ENCODE measurements at places on chromosomes 5 and 9.
A peak's percentile ranks its signal among the peaks of the same experiment; 100 is the strongest.

- no peak for DNase-seq
Measured at GRCh38 chr5:147112899-147113298, 121.9 kb upstream of the STK32A start.

GRCh38 chr5:173762045-173762444 is 126.1 kb upstream of the CPEB4 start:
- no peak for DNase-seq

DNA sequence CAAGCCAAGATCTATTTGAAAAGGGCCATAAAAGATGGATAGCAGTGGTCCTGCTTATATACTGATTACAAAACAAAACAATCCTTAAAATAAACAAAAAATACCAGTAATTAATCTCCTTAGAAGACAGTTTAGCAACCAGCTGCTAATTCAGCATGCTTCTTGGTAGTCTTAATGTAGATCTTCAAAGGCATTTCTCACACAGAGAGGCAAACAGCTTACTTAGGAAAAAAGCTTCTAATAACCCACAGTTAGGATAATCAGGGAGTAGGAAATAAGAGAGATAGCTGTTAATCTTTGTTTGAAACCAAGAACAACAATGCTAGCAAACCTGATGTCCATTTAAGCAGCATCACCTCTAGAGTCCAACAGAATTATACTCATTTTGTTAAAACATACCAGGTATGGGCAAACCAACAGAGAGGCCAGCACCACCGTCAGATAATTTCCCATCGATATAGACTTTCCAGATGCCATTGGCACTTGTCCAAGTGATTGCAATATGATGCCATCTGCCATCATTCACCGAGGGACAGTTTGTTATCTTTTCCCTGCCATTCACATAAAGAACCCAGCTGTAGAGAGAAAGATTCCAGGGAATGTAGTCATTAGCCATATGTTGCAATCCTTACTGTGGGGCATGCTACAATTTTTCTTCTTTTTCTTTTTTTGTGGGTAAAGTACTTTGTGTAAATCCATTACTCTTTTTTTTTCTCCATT is 105.6 kb upstream of the TXNDC8 start:
- no peak for DNase-seq

DNA sequence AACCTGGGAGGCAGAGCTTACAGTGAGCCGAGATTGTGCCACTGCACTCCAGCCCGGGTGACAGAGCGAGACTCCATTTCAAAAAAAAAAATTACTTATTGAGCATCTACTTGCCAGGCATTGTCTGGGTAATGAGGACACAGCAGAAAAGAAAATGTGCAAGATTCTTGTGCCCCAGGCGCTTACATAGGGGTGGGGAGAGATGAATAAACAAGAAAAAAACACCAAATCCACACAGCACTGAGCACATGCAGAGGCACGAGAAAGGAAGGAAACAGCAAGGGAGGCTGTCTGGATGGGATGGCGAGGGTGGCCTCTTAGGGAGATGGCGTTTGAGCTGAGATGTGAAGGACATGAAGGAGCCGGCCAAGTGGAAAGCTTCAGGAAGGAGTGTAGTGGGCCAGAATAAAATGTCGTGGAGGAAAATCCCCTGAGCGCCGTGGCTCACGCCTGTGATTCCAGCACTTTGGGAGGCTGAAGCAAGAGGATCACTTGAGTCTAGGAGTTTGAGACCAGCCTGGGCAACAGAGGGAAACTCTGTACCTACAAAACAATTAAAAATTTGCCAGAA is 13.9 kb downstream of the DYNC2I2 start:
- no peak for DNase-seq

DNA sequence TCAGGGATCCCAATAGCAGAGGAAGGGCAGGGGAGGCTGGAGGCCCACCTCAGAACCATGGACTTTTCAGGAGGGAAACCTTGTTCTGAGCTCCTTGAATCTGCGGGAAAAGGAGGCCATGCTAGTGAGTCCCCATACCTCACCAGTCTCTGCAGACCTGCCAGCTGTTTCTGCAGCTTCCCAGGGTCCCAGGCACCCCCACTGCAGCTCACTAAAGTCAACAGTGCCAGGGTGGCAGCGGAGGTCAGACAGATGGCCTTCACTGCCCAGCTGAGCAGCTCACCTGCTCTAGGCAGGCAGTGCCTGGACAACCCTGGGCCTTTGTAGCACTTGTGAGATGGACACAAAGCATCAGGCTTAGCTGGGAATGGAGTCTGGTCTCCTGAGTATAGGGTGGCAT is 4.4 kb upstream of the SLC27A4 start:
- no peak for DNase-seq

DNA sequence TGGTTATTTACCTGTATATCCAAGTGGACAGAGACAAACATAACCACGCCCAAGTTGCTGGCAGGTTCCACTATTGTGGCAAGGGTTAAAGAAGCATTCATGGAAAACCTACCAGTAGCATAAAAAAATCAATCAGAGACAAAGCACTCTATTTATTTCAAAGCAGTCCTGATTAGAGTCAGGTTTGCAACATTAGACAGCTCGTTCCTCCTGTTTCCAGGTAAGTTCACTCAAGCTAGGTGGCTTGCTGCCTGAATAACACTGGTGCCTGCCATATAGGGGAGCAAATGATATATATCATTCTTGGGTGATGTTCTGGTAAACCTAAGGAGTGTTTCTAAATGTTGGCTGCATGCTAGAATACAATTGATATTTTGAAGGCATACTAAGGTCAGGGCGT is 119.6 kb upstream of the TXNDC8 start:
- DNase-seq, result no peak

DNA sequence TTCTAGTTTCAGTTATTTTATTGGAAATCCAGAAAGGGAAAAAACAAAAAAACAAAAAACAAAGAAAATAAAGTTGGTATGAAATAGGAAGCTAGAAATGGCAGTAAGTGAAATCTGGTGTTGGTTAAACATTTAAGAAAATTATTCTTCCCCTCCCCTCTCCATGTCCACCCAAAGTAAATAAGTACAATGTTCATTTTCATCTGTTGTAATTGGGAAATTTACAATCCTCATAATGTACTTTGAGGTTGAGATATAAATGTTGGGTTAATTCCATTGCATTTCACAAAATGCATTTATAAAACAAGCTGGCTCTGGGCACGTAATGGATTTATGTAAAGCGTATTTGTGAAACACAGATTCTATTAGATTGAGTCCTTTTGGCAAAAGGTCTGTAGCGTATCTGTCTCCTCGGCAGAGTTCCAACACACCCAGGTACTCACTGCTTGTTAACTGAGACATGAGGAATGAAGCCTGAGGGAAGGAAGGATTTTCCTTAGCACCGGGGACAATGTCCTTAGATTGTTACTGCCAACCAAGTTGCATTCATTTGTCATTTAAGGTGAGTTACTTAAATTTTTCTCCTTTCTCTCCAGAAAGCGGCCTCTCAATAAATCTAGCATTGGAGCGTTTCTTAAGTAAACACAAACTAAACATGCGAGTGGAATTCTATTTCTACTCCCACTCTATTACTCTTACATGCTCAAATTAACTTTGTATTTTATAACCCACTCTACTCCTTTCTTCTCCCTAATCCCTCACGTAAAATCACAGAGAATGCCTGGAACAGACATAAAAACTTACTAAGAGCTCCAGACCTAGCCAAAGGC is 912.3 kb upstream of the WWC1 start:
- DNase-seq, result no peak

- no peak for DNase-seq
Measured at GRCh38 chr5:96043446-96043845, 81.8 kb upstream of the ELL2 start.

DNA sequence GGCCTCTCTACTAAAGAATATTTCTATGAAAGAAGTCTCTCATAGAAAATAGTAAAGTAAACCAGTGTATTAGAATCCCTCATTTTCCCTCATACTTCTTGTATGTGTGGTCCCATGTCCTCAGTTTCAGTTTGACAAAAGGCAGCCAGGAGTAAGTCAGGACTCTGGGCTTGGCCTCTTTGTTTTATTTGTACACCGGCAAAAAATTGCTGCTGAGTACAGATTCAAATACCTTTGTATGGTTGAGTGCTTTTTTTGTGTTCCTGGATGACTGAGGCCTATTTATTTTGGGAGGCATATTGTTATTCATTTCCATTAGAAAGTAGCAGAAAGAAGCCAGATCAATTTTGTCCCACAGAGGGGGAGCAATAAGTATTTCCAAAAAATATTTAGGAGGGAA is 47.3 kb upstream of the CEP78 start:
- no peak for DNase-seq

- no peak for DNase-seq
Measured at GRCh38 chr5:179885491-179886090, 22.1 kb downstream of the TBC1D9B start.

- DNase-seq, result no peak
Measured at GRCh38 chr9:106069241-106069640, 374.9 kb downstream of the TMEM38B start.

DNA sequence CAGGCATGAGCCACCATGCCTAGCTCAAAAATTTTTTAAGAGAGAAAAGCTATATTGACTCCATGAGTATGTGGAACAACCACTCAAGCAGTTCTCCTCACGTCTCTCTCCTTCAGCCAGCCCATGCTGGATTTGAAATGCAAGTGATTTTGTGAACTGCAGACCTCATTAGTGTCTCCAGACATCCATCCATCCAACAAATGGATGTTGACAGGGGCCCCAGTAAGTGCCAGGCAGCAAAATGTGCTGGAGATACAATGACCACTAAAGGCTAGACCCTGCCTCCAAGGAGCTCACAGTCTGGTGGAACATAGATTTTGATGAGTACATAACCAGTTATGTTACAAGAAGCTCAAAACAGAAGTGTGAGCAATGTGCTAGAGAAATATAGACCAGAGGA is 37.1 kb upstream of the PPARGC1B start:
- DNase-seq, result no peak

- no peak for DNase-seq
Measured at GRCh38 chr5:74543162-74543995, 97.1 kb downstream of the ENC1 start.

GRCh38 chr5:80960531-80961375 is 590 bp downstream of the RASGRF2 start:
- peak; percentile 41 for DNase-seq

DNA sequence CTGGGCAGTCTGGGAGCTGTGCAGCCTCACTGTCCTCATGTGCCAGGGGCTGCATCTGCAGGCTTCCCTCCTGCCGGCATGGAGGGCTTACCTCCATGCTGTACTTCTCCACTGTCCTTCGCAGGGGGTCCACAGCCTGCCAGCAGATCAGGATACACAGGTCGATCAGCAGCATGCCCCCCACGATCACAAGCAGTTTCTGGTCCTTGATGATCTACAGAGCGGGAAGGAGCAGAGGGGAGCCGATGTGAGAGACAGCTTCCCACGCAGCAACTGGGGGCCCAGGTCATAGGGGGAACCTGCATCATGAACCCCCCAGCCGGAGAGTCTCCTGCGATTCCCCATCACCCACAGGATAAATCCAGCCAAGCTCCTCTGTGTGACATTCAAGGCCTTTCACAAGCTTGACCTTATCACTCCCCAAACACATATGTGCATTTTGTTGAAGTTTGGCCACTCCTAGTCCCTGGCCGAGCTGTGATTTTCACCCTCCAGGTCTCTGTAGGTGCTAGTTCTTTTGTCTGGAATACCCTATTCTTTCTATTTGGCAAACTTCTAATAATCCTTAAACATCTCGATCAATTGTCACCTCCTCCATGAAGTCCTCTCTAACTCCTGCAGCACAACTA is 107.3 kb upstream of the TBC1D2 start:
- DNase-seq, result no peak

DNA sequence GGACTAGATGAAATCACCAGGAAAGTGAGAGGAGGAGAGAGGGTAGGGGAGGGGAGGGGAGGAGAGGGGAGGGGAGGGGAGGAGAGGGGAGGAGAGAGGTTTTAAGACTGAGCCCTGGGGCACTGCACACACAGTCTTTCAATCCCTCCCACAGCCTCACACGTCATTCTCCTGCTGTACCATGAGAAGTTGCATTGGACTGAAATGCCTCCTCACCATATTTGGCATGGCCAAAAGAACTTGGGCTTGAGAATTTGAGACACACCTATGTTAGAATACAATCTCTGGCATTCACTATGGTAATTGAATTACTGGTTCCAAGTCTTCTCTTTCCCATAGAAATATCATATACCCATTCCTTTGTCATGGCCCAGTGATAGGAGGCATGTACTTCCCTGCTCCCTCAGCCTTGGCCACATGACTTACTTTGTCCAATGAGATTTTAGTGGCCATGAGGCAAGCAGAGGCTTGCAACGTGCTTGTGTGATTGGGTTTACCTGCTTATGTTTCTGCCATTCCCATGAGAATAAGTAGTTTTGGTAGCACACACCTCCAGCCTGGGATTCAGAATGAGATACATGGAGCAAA is 133.3 kb upstream of the SMARCA2 start:
- DNase-seq, result no peak

GRCh38 chr9:121876658-121877271 is 216.3 kb downstream of the TTLL11 start:
- DNase-seq, result no peak

DNA sequence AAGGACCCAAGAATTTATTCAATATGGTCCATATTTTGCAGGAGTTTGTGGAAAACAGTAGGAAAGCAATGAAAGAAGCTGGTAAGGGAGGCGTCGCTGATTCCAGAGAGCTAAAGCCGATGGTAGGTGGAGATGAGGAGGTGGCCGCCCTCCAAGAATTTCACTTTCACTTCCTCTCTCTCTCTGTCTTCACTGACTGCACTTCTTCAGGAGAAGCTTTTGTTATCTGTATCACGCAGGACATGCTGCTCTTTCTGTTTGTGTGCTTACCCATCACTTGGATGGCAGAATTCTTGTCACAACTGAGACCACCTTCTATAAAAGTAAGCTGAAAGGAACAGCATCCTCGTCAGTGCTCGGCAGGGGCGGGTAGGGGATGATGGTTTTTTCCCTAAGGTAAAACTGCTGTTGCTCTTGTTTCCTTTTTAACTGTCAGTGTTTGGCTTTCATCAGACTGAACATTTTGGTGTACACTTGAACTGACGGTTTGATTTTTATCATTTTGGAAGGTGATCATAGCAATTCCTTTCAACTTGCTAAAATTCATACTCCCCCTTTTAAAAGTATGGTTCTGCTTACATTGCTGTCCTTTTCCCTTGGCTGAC is 62.4 kb upstream of the FSD1L start:
- DNase-seq, result no peak

DNA sequence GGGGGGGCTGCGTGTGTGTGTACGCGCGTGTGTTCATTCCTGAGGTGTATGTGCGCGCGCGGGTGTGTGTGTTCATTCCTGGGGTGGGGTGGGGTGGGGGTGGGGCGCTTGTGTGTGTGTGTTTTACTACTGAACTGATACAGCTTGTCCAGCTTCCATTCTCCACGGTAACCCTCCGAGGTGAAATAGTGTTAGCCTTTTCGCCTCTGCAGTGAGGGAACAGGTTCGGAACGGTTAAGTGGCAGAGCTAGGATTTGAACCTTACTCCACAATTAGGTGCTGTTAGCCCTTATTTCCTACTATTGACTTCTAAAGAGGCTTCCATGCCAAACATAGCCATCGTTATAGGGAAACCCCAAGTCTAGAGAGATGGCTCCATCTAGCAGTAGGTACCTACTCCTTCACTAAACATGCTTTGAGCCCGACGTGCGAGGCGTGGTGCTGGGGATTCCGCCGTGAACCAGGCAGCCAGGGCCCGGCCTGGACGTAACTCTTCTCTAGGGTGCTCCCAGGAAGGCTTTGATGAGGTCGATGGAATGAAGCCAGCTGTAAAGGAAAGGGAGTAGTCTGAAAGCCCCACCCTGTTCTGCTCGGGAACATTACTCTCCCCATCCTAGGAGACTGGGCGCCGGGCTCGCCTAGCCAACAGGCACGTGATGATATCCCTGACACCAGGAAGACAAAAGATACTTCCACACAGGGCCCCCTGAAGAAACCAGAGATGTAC is 782 bp upstream of the SKP1 start:
- no peak for DNase-seq

GRCh38 chr5:36569491-36569890 is 36.9 kb upstream of the SLC1A3 start:
- no peak for DNase-seq

GRCh38 chr9:114462791-114463190 is 42.5 kb downstream of the WHRN start:
- DNase-seq, result no peak
